ENCODE measurements at places on chromosomes 5 and 9.

DNA sequence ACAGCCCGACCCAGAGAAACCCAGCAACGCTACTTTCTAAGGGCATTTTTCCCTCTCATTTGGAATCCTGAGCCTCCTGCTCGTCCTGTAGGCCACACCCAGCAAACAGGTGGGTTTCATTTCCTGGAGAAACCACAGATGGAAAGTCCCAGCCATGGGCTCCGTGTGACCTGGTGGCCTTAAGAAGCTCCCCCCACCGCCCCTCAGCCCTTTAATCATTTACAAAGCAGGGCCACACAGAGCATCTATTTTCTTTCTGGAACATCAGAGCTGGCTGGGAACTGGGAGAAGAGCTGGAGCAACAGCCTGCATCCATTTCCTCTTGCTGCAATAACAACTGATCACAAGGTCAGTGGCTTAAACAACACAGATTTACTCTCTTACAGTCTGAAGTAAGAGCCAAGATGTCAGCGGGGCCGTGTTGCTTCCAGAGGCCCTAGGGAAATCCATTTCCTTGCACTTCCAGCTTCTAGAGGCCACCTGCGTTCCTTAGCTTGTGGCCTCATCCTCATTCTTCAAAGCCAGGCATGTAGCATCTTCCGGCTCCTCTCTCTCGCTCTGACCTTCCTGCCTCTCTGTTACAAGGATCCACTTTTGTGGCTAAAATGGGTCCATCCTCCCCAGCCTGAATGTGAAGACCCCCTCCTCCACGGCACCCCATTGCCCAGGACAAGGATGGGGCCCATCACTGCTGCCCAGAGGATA, 40.5 kb downstream of the C9orf50 start:
- DNase-seq, result no peak

- no peak for DNase-seq
Measured at GRCh38 chr5:90096415-90097081, 313.0 kb downstream of the CETN3 start.

DNA sequence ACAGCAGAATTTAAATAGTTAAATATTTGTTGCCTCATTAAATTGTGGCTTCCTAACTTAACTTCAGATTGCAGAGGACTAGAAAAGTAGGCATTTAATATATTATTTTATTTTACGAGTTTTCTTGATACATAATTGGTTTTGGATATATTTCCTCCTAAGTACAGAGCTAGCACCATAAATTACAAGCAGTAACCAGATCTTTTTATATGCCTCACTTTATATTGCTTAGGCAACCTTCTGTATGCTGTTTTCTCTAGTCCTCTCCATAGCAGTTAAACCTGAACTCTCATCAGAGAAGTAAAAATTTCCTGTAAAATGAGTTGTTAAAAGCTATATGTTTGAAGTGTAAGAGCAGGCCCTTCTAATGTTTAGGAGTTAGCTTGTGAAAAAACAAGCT, 144.2 kb downstream of the ZCCHC7 start:
- no peak for DNase-seq

GRCh38 chr9:94156348-94157049, 72.2 kb downstream of the PTPDC1 start:
- no peak for DNase-seq

- no peak for DNase-seq
Measured at GRCh38 chr5:172802567-172803176, 31.4 kb upstream of the ERGIC1 start.

GRCh38 chr5:40066616-40067015, 613.1 kb upstream of the PTGER4 start:
- no peak for DNase-seq

GRCh38 chr5:126531543-126532120, 63.4 kb downstream of the ALDH7A1 start:
- DNase-seq, result no peak

GRCh38 chr5:148780711-148781110, 45.7 kb upstream of the ADRB2 start:
- no peak for DNase-seq

- peak; percentile 100 for DNase-seq
Measured at GRCh38 chr9:115944166-115944948, 209.2 kb upstream of the PAPPA start.

- no peak for DNase-seq
Measured at GRCh38 chr9:96440671-96441199, 9.2 kb upstream of the HABP4 start.

- no peak for DNase-seq
Measured at GRCh38 chr9:21479152-21479702, 2.9 kb downstream of the IFNE start.

- no peak for DNase-seq
Measured at GRCh38 chr9:135307300-135307699, 172.3 kb upstream of the PPP1R26 start.

DNA sequence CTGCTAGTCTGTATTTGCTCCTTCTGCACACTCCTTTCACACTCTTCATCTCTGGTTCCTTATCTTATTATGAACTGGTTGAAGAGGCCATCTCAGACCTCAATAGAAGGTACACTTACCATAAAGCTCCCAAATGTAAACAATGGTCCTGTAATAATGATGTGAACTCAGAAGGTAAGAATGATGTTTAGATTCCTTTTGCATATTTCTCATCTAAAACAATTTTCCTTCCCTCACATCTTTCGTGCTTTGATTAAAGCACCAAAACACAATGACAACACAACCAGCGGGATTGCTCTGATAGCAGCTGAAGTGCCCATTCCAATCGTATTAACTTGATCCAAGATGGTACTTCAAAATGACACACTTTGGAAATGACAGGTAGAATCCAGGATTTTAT, 34.3 kb downstream of the NFIB start:
- DNase-seq, result no peak

- DNase-seq, result no peak
Measured at GRCh38 chr9:8649160-8649559, 849.6 kb upstream of the DMAC1 start.

- DNase-seq, result no peak
Measured at GRCh38 chr5:72956324-72957140, 691 bp downstream of the FCHO2 start.

DNA sequence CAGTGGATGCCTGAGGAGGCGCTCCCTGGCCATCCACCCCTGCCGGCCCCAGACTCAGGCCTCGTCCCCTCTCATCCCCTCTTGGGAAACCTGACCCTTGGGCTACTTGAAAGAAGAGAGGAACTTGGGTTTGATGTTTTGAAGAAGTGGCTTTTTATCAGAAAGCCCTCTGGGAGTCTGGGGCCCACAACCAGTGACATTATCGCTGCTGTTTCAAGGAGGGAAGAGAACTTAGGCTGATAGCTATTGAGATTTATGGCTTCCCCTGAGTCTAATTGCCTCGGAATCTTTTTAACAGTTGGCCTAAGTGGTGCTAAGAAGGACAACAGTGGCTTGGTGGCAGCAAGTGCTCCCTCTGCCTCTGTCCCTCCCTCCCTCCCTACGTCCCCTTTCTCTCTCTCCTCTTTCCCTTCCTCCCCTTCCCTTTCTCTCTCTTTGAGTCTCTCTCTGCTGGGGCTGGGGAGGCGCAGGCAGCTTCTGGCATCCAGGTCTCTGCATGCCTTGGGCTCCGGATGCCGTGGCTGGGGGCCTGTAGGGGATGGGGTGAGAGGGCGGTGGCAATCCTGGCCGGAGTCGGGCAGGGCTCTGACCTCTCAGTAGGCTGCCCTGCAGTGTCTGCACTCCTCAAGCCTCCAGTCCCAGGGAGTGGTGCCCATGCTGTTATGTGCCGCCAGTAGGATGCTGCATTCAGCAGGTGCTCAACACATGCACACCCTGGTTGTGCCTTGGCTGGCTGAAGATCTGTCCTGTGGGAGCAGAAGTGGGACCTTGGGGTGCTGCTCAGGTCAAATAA, 49.6 kb upstream of the RXRA start:
- DNase-seq, result no peak

- DNase-seq, result no peak
Measured at GRCh38 chr9:106535439-106535838, 327.5 kb upstream of the ZNF462 start.

DNA sequence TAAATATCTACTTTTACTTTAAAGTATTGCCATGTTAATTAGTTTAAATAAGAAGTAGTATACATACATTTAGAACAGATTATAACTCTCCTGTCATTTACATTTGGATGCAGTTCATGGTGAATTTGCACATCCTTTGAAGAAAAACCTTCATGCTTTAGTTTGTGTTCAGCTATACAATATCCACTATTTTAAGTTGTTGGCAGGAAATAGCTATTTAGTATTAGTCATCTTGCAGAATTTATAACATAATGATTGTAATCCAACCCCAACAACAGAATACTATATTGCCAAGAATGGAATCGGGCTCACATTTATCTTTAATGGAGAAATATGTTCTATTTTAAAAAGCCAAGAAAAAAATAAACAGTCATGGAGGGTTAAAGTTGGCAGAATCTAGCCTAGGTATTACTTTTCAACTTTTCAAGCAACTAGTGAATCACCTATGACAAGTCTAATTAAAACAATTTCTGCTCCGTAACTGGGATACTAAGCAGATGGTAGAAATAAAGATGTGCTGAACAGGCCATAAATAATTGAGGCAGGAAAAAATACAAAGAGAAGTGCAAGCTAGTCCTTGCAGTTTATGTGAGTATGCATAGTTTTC, 1170.6 kb upstream of the NUDT12 start:
- DNase-seq, result no peak

DNA sequence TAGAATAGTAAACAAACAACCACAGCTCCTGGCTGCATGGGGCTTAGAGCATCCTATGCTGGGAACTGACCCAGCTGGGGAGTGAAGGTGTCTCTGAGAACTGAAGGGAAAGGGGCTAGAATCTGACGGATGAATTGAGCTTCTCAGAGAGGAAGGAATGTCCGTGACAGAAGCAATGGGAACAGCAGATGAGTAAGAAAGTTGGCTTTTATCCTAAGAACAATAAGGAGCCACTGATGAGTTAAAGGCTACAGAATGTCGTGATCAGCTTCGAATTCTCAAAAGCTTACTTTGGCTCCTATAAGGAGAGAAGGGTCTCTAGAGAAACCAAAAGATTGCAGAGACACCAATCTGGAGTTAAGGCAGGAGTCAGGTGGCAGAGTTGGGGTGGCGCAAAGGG, 52.6 kb downstream of the EBF1 start:
- no peak for DNase-seq

DNA sequence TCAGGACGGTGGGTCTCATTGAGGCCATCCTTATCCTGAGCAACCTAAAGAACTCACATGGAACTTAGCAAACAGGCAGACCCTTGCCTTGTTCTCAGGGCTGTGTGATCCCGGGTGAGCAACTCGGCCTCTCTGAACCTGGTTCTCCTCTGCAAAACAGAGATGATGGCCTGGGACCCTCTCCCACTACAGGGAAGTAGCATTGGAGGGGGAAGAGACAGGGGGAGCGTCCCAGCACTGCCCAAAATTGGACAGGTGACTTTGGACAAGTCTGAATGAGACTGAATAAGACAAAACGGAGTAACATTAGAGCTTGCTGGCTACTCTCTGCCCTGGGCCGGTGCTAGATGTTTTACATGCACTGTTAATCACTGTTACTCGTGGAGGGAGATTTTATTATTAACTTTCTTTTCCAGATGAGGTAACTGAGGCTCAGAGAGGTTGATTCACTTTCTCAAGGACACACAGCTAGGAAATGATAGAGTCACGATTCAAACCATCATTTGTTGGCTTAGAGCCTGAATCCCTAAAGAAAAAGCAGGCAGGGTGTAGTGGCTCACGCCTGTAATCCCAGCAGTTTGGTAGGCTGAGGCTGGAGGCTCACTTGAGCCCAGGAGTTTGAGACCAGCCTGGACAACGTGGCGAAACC, 136.4 kb downstream of the C9orf50 start:
- no peak for DNase-seq

- peak; percentile 80 for DNase-seq
Measured at GRCh38 chr9:88197781-88198340, 59.6 kb upstream of the SPATA31C2 start.

DNA sequence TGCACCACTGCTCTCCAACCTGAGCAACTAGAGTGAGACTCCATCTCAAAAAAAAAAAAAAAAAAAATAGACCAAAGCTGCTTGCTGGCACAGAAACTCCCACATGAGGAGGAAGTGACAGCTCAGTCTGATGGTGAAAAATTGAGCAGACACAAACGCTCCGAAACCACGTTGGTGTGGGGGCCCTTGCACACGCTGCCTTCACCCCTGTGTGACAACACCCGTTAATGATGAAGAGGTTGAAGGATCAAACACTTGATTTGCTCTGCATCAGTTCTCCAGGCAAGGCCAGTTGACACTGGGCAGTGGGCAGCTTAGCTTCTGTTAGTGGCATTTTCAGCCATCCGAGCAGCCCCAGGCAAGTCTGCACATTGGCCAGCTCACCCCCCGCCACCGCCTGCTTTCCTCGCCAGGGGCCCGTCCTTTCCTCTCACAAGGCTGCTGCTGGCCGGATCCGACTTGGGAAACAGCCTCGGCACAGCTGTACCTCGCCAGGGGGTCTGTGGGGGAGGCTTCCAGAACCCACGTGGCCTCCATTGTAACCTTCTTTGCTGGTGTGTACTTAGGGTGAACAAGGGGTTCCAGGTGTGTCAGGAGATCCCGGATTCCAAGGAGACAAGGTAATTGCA, 79.8 kb downstream of the COL27A1 start:
- DNase-seq, result no peak

DNA sequence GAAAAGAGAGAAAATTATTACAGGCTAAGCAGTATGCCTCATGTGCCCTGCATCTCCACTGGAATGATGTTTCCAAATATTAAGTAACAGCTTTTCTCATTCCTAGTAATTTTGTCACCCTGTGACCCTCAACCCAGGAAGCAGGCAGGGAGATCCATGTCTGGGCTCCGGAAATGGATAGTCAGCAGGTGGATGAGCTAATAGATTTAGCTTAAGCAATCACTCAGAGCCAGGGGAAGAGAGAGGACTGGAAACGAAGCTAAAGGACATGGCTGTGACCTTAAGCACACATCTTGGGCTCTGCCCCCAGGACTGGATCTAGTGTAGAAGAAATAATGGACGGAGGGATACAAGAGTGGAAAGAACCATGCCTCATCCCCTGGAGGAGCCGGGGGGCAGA, 89.5 kb downstream of the ARSB start:
- DNase-seq, result no peak

DNA sequence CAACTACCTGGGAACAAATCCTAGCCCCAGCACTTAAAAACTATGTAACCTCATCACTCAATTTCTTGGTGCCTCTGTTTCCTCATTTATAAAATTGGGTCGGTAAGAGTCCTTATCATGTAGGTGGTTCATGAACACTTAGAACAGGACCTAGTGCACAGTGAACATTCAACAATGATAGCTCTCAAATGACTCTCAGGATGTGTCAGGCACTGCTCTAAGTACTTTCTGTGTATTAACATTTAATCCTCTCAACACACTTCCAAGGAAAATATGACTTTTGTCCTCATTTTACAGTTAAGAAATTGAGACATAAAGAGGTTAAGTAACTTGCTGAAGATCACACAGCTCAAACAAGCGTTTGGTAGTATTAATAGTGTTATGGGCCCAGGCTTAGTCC, 202.1 kb upstream of the KLF4 start:
- DNase-seq, result no peak

DNA sequence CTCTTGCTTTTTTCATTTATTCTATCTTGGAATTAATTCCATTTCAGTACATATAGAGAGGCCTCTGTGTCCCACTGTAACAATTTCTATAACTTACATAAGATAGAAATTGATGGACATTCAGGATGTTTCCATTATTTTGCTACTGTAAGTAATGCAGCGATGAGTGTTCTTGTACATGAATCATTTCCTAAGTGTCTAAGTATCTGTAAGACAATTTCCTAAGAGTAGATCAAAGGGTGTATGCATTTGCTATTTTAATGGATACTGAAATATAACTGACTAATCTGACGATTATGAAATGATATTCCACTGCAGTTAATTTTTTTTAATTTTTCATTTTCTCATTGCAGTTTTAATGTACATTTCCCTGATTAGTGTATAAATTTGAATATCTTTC, 23.0 kb upstream of the RBM22 start:
- DNase-seq, result no peak

- DNase-seq, result no peak
Measured at GRCh38 chr9:128523199-128523925, 18.8 kb downstream of the GLE1 start.
